Breast epithelium (tissue), 4 donors: ENCODE measurements at places on chromosomes 6 and 20. TPM values are rescaled to one million over a fixed set of nuclear protein-coding genes. Genes with fewer than 3 reads are reported as not detected.
A peak's percentile ranks its signal among the peaks of the same experiment; 100 is the strongest.

Gene C20orf141
- not detected for total RNA-seq

Gene GNMT
- total RNA-seq: 0.32 TPM

Gene RSPO4
- not detected for total RNA-seq

Gene BMP5
- total RNA-seq: 5.1 TPM

Gene GMDS
- total RNA-seq: 7.5 TPM

Gene LY86
- 3.3 TPM for total RNA-seq

Gene TINAG
- total RNA-seq: not detected

Gene WFDC5
- not detected for total RNA-seq

Gene ESR1
- 67.5 TPM for total RNA-seq

Gene CLVS2
- total RNA-seq: not detected

Gene ENPP1
- total RNA-seq: 51.5 TPM

Gene GRM1
- 0.15 TPM for total RNA-seq

GRCh38 chr6:75460681-75461080, 32.9 kb downstream of the FILIP1 start:
- no peaks in the 10 kb centered on the region for H3K27me3 ChIP-seq
- peak overlapping the region; percentile 49 for H3K27ac ChIP-seq
- H3K36me3 ChIP-seq: no peaks in the 10 kb centered on the region
- no peak overlapping the region for H3K4me3 ChIP-seq
- H3K4me1 ChIP-seq: no peaks in the 10 kb centered on the region
- DNase-seq: no peak

DNA sequence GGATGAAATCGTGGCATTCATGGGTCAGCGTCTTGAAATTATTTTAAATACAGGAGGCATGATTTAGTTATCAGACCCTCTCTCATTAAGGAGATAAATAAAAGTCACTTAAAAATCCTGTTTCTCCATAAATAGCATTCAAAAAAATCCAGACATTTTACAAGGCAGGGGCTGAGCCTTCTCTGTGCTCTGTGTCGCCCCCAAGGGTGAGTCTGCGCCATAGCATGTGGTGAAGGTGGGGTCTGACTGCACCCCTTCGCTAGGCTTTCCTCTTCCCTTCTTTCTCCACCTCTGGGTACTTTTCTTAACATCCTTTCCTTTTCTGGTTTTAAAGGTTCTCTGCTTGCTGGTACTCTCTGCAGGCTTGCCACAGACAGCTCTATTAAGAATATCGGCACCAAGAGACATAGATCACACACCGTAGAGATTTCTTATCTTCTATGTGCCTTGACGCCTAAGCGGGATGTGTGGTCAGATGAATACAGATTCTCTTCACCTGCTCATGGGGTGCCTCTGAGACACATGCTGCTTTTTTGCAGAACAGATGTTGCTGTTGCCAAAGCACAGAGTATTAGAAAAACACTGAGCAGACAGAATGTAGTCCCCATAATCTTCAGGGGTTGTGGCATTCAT, 20.1 kb upstream of the FAM209A start:
- H3K36me3 ChIP-seq: no peaks in the 10 kb centered on the region
- H3K4me3 ChIP-seq: no peak overlapping the region
- DNase-seq: no peak

- H3K27ac ChIP-seq: no peak overlapping the region
- no peak overlapping the region for H3K4me3 ChIP-seq
- H3K4me1 ChIP-seq: peaks cover 12% of the 10 kb centered on the region
- DNase-seq: no peak
- H3K36me3 ChIP-seq: no peaks in the 10 kb centered on the region
- H3K27me3 ChIP-seq: no peaks in the 10 kb centered on the region
Observed at GRCh38 chr20:57685146-57685758, 24.6 kb downstream of the PMEPA1 start.

- no peaks in the 10 kb centered on the region for H3K36me3 ChIP-seq
- no peak overlapping the region for H3K4me3 ChIP-seq
- no peaks in the 10 kb centered on the region for H3K4me1 ChIP-seq
- DNase-seq: no peak
Observed at GRCh38 chr6:47686411-47686810, 12.0 kb upstream of the ADGRF4 start.

- no peaks in the 10 kb centered on the region for H3K4me1 ChIP-seq
- H3K4me3 ChIP-seq: no peak overlapping the region
- H3K36me3 ChIP-seq: no peaks in the 10 kb centered on the region
- DNase-seq: no peak
- no peak overlapping the region for H3K27ac ChIP-seq
Observed at GRCh38 chr6:106287215-106287614, 38.3 kb downstream of the ATG5 start.

- H3K27ac ChIP-seq: no peak overlapping the region
- no peak for DNase-seq
- H3K36me3 ChIP-seq: no peaks in the 10 kb centered on the region
- H3K27me3 ChIP-seq: no peaks in the 10 kb centered on the region
- H3K4me3 ChIP-seq: no peak overlapping the region
Observed at GRCh38 chr6:73564578-73565345, 43.9 kb upstream of the EEF1A1 start.

DNA sequence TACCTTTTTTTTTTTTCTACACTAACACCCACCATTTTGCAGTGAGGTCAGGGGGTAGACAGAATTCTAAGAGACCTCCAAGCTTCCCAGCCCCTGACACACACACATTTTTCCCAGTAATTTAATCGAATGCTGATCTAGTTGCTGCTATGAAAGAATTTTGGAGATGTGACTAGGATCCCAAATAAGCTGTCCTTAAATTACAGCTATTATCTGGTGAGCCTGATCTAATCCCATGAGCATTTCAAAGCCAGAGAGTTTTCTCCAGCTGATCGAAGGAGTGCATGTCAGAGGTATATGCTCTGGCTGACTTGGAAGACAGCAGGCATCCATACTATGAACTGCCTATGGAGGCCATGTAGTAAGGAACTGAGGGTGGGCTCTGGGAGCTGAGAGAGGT, 503.8 kb upstream of the MARCKS start:
- H3K4me1 ChIP-seq: no peaks in the 10 kb centered on the region
- no peak for DNase-seq
- H3K27me3 ChIP-seq: no peaks in the 10 kb centered on the region
- no peaks in the 10 kb centered on the region for H3K36me3 ChIP-seq
- H3K4me3 ChIP-seq: no peak overlapping the region
- H3K27ac ChIP-seq: no peak overlapping the region

DNA sequence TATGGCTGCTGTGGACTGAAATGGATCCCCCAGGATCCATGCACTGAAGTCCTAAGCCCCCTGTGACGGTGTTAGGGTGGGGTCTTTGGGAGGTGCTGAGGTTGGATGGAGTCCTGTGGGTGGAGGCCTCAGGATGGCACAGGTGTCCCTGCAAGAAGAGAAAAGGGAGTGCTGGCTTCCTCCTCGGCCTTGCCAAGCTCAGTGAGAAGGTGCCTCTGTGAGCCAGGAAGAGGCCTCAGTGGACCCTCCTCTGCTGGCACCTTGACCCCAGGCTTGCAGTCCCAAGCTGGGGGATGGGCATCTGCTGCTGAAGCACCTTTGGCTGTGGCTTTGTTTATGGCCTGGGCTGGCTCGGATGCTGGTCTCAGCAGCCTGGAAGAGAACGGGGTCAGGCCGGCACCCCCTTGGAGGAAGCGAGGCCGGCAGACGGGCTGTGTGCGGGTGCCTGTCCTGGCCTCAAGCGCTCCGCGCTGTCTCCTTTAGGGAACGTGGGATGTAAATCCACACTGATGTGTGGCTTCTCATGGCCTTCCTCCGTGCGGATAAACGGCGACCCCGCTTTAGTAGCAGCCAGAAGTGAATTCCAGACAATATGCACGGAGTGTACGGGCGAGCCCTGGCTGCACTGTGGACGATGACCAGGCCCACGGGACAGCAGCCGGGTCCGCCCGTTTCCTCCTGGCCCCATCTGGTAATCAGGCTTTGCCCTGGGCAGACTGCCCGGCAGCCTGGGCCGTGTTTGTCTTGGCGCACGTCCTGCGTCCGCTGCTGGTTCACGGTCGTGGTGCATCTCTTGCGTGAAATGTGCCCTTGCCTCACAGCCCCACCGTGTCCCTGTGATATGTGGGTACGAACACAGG, 182.6 kb downstream of the ERMARD start:
- H3K27ac ChIP-seq: no peak overlapping the region
- peaks cover 10% of the 10 kb centered on the region for H3K27me3 ChIP-seq
- peak; percentile 76 for DNase-seq
- no peaks in the 10 kb centered on the region for H3K36me3 ChIP-seq
- no peaks in the 10 kb centered on the region for H3K4me1 ChIP-seq
- H3K4me3 ChIP-seq: no peak overlapping the region

- H3K4me1 ChIP-seq: no peaks in the 10 kb centered on the region
- H3K27ac ChIP-seq: no peak overlapping the region
- no peaks in the 10 kb centered on the region for H3K36me3 ChIP-seq
- no peak overlapping the region for H3K4me3 ChIP-seq
Observed at GRCh38 chr6:165244524-165245247, 64.7 kb downstream of the C6orf118 start.

- H3K27me3 ChIP-seq: no peaks in the 10 kb centered on the region
- no peak overlapping the region for H3K4me3 ChIP-seq
- DNase-seq: no peak
- H3K27ac ChIP-seq: no peak overlapping the region
- no peaks in the 10 kb centered on the region for H3K4me1 ChIP-seq
Observed at GRCh38 chr20:53606364-53606985, 12.8 kb upstream of the ZNF217 start.

DNA sequence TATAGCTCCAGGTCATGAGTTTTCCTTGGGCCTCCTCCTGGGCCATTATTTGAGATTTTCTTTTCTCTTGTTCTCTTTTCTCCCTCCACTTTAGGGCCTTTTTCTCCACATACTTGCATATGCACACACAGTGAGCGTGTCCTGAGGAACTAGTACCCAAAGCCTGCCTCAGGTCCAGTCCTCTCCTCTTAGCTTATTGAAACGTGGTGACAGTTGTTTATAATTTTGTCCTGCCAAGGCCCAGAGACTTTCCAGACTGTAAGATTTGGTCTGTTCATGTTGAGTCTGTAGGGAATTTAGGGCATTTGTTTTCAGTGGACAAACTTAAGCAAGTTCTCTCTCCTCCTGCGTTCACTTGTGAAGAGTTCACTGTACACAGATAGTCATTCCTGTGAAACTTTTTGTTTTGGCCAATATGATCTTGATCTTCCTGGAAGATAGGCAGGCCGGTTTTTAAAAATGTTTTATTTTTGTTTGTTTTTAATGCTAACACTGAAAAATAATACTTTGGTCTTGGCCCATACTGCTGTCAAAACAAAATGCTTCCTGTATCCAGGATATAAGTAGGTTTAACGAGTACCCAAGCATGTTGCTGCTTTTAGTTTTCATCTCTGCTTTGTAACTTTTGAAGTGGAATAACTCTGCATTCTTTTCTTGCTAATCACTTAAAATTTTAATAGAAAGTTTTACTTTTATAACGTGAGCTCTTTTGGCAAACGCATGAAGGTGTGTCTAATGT, 20.7 kb downstream of the LRRC1 start:
- no peaks in the 10 kb centered on the region for H3K36me3 ChIP-seq
- H3K4me1 ChIP-seq: no peaks in the 10 kb centered on the region
- no peak for DNase-seq
- no peak overlapping the region for H3K4me3 ChIP-seq

GRCh38 chr20:14341801-14342200, 4.4 kb upstream of the FLRT3 start:
- no peak for DNase-seq
- no peaks in the 10 kb centered on the region for H3K4me1 ChIP-seq
- peaks cover 3% of the 10 kb centered on the region for H3K36me3 ChIP-seq
- H3K27me3 ChIP-seq: no peaks in the 10 kb centered on the region

DNA sequence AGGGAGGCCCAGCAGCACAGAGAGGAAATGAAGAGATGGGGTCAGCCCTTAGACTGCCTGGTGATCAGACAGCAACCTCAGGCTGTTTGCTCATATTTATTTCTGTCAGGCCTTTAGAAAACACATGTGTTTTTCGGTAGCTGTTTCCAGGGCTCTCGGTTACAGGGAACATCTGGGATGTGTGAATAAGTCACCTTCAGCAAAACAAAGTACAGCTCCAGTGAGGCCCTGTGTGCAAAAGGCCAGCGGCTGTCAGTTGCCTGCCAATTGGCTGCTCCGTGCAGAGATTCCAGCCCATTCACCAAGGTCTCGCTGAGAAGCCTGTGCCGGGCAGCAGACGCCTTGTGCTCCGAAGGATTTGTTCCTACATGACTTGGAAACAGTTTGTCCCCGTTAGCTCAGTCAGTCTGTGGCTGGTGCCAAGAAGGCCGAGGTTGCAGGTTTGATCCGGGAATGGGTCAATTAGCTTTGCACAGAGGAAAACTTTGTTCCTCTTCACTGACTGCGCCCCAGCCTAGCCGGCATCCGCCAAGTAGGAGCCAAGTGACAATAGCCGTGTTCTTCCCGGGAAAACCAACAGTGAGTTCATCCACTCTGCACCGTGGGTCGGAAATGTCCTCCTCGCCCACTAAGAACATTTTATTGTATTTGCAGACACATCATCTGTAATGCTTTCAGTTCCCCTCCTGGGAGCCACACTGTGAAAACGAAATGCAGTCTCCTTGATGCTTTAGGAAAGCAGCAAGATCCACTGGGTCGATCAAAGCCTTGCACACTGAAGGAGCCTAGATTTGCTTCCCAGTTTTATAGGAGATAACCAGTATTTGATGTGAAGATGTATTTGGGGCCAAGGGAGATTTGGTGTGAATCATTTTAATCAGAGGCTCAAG, 315.4 kb upstream of the CDYL start:
- H3K36me3 ChIP-seq: no peaks in the 10 kb centered on the region
- peaks cover 3% of the 10 kb centered on the region for H3K4me1 ChIP-seq
- DNase-seq: peak; percentile 62

GRCh38 chr6:14312587-14312986, 195.0 kb downstream of the CD83 start:
- H3K27me3 ChIP-seq: no peaks in the 10 kb centered on the region
- no peaks in the 10 kb centered on the region for H3K4me1 ChIP-seq
- DNase-seq: no peak
- H3K27ac ChIP-seq: no peak overlapping the region
- H3K36me3 ChIP-seq: no peaks in the 10 kb centered on the region

- no peak overlapping the region for H3K4me3 ChIP-seq
- DNase-seq: no peak
- no peak overlapping the region for H3K27ac ChIP-seq
- H3K36me3 ChIP-seq: no peaks in the 10 kb centered on the region
- no peaks in the 10 kb centered on the region for H3K4me1 ChIP-seq
Observed at GRCh38 chr20:52787216-52787615, 184.9 kb upstream of the TSHZ2 start.

- no peaks in the 10 kb centered on the region for H3K4me1 ChIP-seq
- no peak overlapping the region for H3K27ac ChIP-seq
- H3K4me3 ChIP-seq: no peak overlapping the region
- no peaks in the 10 kb centered on the region for H3K36me3 ChIP-seq
- H3K27me3 ChIP-seq: no peaks in the 10 kb centered on the region
Observed at GRCh38 chr6:32867554-32868256, 13.7 kb downstream of the PSMB9 start.

GRCh38 chr20:2244993-2245392, 50.8 kb upstream of the TGM3 start:
- H3K27me3 ChIP-seq: no peaks in the 10 kb centered on the region
- no peaks in the 10 kb centered on the region for H3K4me1 ChIP-seq
- no peaks in the 10 kb centered on the region for H3K36me3 ChIP-seq
- DNase-seq: no peak

GRCh38 chr6:155701342-155701741, 245.7 kb upstream of the NOX3 start:
- no peaks in the 10 kb centered on the region for H3K36me3 ChIP-seq
- H3K4me1 ChIP-seq: no peaks in the 10 kb centered on the region
- H3K27ac ChIP-seq: no peak overlapping the region

GRCh38 chr6:158284876-158285655, 27.2 kb upstream of the TULP4 start:
- H3K36me3 ChIP-seq: no peaks in the 10 kb centered on the region
- no peak for DNase-seq
- H3K4me3 ChIP-seq: no peak overlapping the region
- H3K27me3 ChIP-seq: no peaks in the 10 kb centered on the region
